ENCODE measurements at places on chromosomes 4 and X.

- no peak for DNase-seq
Measured at GRCh38 chrX:150504397-150505182, 63.8 kb upstream of the MTM1 start.

DNA sequence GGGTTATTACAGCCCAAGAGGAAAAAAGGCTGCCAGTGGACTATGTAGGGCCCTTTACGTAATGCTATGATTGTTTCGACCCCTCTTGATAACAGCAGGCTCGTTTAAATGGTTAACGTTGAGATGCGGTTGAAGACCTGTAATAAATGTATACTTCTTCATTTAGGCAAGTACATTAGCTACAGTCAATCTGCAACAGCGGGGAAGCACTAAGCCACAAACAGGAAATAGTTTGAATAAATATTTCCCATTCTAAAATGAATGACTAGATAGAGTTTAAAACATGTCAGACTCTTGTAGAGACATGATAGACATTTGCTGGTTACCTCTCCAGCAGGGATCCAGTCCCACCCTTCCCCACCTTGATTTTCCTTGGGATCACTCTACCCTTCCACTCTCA is 38.1 kb upstream of the STIM2 start:
- DNase-seq, result no peak

DNA sequence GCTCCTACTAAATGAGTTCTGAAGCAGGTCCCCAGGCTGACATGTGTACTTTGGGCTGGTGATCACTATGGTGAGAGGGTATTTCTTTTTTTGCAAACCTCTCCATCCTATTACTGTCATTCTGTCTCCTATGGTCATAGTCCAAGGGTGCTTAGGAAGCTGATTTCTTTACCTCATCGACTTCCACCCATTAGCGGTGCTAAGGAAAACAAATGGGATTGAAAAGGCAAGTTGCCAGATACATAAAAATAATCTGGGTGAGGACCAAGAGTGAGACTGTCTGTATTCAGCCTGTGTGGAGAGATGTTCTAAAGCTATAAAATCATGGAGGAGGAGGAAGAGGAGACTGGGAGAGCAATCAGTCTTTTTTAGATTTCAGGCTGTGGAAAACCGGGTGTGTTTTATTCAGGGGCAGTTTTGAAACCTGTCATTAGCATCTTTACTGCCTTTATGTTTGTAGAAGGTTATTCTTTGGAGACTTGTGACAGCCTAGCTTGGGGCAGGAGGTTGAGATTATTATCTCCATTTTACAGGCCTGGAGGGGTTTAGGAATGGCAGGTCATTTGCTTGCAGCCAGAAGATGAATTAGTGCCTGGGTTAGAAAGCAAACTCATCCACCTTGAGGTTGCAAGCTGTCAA is 1.9 kb downstream of the TMEM164 start:
- no peak for DNase-seq

- no peak for DNase-seq
Measured at GRCh38 chrX:25928316-25928715, 209.8 kb upstream of the MAGEB18 start.

DNA sequence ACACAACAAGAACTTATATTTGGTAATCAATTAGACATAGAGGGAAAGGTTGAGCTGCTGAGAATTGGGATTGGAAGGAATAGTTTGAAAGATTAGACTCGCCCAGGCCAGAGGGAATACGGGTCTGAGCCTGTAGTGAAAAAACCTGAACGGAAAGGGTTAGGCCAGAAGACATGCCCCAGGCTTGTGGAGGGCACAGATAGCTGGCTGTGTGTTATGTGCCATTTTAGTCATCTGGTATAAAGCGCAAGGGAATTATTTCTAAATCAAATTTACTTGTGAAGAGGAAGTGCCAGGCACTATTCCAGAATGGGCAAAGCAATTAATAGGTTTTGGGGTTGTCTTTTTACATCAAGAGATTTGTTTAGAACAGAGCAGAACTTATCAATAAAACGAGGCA is 187.5 kb upstream of the ANKRD50 start:
- DNase-seq, result no peak

GRCh38 chrX:113274345-113274744 is 433.7 kb upstream of the AMOT start:
- no peak for DNase-seq

Data from stimulated activated CD8-positive, alpha-beta memory T cell treated with anti-CD3 and anti-CD28 coated beads, Interleukin-2, amount 100 ng/mL, for 48 hours (primary cell).